Common myeloid progenitor, CD34-positive (primary cell): ENCODE measurements at places on chromosomes 16 and 17.

DNA sequence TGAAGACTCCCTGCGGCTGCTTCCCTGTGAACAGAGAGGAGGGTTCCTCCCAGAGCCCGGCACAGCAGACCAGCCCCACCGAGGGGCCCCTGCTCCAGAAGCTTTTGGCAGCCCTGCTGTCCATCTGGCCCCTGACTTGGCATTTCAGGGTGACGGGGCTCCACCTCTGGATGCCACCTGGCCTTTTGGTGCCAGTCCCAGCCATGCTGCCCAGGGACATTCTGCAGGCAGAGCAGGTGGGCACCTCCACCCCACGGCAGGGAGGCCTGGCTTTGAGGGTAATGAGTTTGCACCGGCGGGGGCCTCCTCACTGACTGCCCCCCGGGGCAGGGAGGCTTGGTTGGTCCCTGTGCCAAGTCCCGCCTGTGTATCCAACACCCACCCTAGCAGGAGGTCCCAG, 20.3 kb upstream of the ZFPM1 start:
- DNase-seq: no peak

DNA sequence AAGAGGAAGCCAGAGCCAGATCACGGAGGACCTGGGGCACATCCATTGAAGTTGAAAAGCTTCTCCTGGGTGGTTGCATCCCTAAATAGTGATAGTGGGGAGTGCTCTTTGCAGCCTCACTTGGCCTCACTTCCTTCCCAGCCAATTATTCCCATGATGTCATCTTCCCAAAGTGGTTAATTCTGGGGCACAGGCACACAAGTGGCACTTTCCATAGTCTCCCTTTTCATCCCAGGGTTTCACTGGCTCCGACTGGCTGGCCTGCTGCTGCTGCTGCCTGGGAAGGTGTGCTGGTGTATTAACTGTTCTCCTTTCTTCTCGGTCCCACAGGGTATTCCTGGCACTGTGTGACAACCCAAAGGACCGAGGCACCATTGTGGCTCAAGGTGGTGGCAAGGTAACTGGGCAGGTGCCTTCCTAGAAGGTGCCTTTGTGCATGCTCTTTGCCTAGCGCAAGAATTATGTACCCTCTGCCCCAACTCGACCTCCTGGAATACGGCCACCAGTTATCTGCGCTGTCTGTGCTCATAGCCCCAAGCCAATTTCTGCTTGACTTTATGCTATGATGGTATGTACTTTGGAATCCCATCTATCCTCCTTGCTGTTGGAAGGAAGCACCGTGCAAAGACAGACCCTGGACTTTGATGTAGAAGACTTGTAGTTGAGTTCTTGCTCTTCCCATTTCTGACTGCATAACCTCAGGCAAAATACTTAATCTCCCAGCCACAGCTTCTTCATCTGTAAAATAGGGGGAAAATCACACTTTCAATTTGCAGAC, 18.4 kb downstream of the SLC35G3 start:
- no peak for DNase-seq

GRCh38 chr16:68365167-68365817, 54.5 kb downstream of the PRMT7 start:
- no peak for DNase-seq

DNA sequence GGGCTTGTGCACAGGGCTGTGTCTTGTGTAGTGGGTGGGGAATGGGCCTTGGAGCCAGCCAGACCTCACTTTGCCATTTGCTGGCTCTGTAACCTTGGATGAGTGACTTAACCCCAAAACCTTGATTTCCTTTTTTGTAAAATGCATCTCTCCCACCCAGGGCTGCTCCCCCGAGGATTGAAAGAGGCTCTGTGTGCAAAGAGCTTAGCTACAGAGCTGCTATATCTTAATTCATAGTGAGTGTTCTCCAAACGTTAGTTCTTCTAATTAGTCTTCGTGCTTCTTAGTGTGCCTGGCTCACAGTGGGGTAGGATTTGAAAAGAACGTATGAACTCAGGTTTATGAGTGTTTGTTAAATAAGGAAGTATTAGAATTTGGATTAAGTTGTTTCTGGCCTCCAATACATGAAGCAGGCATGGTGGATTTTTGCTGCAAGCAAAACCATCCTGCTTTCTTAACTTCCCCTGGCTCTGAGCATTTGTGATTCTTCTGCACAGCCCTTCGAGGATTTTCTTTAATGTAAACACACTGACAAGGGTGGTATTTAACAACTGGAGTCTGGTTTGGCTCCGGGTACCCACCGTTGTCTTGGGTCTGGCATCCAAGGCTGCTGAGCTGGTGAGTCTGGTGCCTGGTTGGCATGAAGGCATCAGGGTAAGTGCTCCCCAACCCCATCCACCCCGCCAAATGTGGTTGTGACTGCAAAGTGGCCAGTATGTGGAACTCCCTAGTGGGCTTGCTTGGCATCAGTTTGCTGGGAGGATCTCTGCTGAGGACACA, 29.7 kb downstream of the KSR1 start:
- no peak for DNase-seq

DNA sequence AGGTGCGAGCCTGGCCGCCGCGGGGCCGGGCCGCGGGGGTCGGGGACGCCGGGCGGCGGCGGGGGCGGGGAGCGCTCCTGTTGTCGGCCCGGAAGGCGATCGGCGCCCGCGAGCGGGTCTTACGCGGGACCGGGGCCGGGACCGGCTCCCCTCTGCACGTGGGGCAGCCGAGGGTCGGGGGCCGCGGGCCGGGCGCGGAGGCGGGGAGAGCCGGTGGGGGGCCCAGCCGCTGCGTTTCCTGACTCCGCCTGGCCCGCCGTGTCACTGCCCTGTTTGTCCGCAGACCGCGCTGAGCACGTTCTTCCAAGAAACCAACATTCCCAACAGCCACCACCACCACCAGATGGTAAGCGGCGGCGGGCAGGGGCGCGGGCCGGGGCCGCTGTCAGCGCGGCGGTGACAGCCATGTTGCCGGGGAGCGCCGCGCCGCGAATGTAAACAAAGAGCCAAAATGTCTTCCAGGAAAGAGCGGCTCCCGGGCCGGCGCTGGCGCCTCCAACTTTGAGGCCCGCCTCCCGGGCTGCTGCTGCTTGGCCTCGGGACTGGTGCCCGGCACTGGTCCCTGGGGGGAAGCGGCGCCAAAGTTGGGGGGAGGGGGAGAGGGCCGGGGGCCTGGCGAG, 586 bp downstream of the UBALD2 start:
- peak; percentile 61 for DNase-seq

GRCh38 chr17:61520897-61521296, 68.7 kb downstream of the TBX4 start:
- DNase-seq: no peak

- DNase-seq: peak; percentile 64
Observed at GRCh38 chr17:6365200-6365943, 69.5 kb downstream of the AIPL1 start.

GRCh38 chr17:70120425-70120824, 45.4 kb downstream of the KCNJ16 start:
- DNase-seq: no peak

GRCh38 chr17:10556301-10557005, 7.0 kb upstream of the MYH2 start:
- no peak for DNase-seq

- DNase-seq: no peak
Observed at GRCh38 chr17:19440421-19440820, 29.4 kb downstream of the RNF112 start.

DNA sequence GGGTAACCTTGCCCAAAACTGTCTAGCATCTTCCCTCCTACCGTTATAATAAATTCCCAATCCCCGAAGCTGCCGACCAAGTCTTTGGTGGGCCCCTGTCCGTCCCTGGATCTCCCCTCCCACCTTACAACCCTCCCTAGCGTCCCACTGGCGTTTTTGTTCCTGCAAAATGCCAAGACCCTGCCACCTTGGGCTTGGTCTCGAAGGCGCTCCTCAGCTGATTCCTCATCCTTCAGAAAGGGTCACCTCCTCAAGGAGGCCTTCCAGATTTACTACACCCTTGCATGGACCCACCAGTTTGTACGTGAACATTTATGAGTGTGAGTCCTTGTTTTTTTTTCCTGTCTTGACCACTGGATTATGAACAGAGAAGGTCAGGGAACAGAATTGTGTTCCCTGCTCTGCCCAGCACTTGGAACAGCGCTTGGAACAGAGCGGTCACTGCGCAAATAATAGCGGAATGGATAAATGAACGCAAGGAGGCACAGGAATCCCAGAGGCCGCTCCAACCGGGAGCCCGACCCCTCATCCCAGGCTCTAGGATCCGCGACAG, 926 bp upstream of the GFER start:
- DNase-seq: no peak

DNA sequence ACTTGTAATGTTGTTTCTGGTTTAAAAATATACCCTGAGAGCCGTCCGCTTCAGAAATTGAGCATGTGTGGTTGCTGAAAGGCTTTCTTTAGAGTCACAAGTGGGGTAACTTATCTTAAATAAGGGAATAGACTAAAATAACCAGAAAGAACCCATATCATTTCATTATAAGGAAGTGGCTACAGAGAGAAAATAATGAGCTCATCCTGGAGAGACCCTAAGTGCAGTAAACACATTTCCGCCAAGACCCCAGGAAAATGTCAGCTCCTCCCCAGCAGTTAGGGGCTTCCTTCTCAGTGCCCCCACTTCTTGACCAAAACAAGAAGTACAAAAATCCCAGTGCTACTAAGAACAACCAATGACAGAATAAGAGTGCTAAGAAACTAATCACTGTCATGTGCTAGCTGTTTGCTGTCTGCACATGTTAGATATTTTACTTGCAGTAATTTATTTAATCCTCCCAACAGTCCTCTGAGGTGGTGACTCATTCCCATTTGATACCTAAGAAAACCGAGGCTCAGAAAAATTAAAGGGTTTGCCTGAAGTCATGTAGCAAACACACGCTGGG, 83.5 kb downstream of the CDYL2 start:
- DNase-seq: peak; percentile 24

GRCh38 chr16:2811703-2812471, 5.2 kb upstream of the PRSS21 start:
- DNase-seq: no peak

GRCh38 chr17:66963909-66964771, at the start of gene CACNG4:
Gene CACNG4 (plus strand): TSS chr17:66964707. CDS start chr17:66964912, 205 bp downstream.
- no peak for DNase-seq

- DNase-seq: peak; percentile 40
Observed at GRCh38 chr17:79732804-79733691, 2.3 kb downstream of the ENPP7 start.

- no peak for DNase-seq
Observed at GRCh38 chr17:32489320-32490100, 2.7 kb downstream of the CDK5R1 start.

DNA sequence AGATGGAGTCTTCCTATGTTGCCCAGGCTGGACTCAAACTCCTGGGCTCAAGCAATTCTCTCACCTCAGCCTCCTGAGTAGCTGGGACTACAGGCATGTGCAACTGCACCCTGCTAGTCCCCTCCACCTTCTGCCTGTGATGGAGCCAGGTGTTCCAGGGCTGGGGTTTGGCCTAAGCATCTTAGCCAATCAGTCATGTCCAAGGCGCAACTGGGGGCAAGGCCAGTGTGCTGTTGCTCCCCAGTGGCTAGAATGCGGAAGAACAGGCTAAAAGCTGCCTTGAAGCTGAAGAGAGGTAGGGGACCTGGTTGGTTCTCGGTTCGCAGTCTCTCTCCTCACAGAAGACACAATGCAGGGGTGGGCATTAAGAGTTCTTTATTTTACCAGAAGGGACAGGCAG, 18.6 kb downstream of the FLOT2 start:
- DNase-seq: no peak

GRCh38 chr16:85593494-85594221, 19.5 kb upstream of the GSE1 start:
- peak; percentile 57 for DNase-seq

GRCh38 chr17:45224671-45225050, 3.0 kb downstream of the FMNL1 start:
- no peak for DNase-seq

GRCh38 chr16:6204945-6205344, 1107.3 kb upstream of the EEF2KMT start:
- DNase-seq: no peak

- no peak for DNase-seq
Observed at GRCh38 chr17:75941442-75941819, 589 bp upstream of the FBF1 start.

DNA sequence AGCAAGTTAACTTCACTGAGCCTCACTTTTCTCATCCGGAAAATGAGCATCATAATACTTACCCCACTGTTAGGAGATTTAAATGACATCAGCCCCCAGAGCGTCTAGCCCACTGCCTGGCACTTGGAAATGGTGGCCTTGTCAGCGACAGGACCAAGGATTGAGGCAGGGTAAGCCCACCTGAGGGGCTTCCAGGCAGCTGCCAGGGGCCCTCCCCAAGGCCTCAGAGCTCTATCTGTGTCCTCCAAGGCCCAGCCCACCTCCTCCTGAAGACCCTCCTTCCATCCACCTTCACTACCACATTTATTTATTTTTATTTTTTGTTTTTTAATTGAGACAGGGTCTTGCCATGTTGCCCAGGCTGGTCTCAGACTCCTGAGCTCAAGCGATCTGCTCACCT, 13.8 kb downstream of the PITPNM3 start:
- no peak for DNase-seq

- DNase-seq: peak; percentile 84
Observed at GRCh38 chr16:4505356-4506147, 29.4 kb downstream of the HMOX2 start.

GRCh38 chr16:14377326-14377725, 252.7 kb downstream of the PARN start:
- DNase-seq: no peak

DNA sequence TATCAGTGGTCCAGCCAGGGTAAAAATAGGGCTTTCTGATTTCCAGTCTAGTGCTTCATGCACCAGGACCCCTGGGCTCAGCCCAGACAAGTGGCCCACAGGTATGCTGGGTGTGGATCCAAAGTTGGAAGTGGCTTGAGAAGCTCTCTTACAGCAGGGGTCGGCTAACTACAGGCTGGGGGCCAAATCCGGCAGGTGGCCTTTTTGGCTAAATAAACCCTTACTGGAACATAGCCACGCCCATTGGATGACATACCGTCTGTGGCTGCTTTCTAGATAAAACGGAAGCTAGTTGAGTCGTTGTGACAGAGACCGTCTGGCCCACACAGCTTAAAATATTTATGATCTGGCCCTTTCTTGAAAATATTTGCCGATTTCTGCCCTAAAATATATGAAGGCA, 119.0 kb upstream of the CDC42EP4 start:
- peak; percentile 66 for DNase-seq

- peak; percentile 67 for DNase-seq
Observed at GRCh38 chr17:7548585-7549400, at the start of gene TNFSF12. Gene TNFSF12 (plus strand): TSS chr17:7549058. CDS start chr17:7549154, 96 bp downstream.

DNA sequence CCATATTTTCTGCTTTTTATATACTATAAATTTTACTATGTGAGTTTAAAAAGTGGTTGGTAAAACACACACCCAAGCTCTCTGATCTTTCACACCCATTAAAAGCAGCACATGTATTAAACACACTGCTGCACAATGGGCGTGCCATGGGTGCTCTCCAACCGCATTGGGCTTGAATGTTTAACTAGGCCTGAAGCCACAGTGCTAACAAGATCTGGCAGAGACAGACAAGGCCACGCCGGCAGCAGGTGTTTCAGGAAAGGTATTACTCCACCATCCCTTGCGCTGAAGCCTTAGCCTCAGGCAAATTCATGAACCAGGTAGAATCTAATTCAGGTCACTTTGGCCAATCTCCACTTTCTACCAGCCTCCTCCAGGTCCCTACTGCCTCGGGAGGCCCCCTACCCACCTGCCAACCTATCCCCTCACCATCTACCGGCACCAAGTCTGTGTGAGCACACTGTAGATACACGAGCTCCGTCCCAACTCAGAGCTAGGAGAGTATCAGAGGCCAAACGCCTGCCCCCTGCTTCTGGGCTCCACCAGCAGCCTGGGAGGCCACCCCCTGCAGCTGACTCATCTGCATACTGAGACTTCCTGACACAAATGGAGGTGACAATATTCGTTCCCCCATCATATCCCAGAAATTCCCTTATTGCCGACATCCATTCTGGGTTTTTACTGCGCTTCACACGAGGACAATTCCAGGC, 95.0 kb downstream of the ADCY9 start:
- no peak for DNase-seq
